ENCODE measurements at places on chromosomes 16 and 17.

GRCh38 chr16:9098377-9099090, 7.1 kb downstream of the HAPSTR1 start:
- no peak for DNase-seq

DNA sequence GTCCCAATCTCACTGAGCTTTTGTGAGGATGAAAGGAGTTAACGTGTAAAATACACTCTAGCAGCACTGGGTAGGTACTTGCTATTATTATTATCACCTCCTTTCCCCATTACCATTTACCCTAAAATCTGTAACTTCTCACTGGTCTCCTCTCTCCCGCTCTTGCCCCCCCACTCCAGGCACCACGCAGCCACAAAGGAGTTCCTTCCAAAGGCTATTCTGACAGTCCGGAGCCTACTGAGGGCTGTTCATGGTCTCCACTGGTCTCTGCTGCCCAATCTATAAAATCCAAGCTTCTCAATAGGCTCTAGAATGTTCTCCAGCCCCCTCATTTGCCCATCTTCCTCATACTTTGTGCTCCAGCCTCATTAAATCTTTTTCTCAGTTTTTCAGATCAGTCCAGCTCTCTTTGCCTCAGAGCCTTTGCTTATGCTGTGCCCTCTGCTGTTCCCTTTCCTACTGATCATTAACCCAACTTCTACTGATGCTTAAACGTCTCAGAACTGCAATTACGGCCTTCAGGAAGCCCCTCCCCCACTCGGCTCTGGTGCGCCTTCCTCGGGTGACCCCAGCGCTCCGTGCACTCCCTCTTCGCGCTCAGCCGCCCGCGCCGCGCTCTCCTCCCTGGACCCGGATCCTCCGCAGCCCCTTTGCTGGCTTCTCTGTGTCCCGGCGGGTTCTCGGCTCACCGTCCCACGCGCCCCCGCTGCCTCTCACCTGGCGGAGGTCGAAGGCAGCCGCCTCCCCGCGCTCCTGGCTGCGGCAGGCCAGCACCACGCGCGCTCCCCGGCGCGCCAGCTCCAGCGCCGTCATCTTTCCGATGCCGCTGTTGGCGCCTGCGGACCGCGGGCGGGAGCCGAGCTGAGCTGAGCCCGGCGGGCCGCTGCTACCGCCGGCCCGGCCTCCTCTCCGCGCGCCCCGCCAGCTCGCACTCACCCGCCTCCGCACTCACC, 737 bp downstream of the DHRS13 start:
- peak; percentile 88 for DNase-seq

DNA sequence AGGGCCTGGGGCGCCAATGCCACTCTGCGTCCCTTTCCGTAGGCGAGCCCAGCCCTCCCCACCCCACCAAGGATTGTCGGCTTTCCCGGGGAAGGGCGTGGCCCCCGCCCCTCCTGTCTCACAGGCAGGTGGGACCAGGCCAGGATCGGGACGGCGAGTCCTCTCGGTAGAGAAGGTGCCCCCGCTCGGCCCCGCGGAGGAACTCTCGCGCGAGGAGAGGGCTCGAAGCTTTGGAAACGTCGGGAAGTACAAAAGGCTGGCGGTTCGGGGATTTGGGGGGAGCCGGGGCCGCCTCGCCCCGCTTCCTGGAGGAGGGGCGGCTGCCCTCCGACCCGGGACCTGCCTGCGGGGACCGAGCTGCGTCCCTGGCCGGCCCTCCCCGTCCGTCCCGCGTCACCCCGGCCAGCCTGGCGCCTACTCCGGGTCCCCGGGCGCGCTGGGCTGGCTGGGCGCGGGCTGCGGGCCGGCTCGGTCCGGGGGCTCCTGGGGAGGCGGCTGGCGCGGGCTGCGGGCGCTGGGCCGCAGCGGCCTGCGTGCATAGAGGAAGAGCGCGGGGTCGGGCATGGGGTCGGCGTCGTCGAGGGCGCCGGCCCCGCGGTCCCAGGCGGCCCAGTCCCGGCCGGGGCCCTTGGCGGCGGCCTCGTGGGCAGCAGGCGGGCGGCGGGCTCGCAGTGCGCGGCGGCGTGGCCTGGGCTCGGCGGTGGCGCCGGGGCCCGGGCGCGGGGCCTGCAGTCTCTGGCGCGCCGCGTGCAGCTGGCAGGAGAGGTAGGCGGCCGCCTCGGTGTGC, 12.6 kb upstream of the CLUH start:
- no peak for DNase-seq

DNA sequence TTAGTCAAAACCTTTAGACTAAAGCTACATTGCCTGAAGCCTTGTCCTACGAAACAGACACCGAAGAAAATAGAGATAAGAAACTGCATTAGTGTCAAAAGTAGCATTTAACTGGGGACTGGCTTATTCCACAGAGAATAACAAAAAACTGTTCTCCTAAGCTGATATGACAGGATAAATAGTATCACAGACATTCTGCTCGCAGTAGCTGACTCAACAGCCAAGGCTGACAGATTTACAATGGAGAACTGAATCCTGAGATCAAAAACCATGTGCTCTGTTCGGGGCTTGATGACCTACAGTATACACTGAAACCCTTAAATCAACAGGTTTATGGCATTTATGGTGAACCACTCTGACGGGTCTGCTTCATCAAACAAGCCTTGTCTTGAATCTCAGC, 25.5 kb downstream of the ADAMTS18 start:
- DNase-seq = no peak

DNA sequence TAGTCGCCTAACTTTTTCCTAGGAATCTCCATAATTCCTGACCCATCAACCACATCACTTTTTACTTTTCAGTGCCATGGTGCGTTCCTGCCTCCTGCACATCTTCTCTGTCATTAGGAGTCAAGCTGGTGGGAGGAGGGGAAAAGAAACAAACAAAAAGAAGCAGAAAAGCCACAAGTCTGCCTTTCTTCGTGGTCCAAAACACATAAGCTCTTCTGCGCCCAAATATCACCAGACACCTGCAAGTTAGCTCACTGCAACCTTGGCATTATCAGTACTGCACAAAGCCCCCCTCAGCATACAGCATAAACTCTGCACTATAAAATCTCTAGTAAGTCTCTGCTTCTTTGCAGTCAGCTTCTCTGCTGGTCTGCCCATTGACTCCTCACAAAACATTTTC, 295.3 kb downstream of the HS3ST3B1 start:
- no peak for DNase-seq

- peak; percentile 15 for DNase-seq
Observed at GRCh38 chr16:83622010-83622409, 185.8 kb upstream of the HSBP1 start.

- DNase-seq = no peak
Observed at GRCh38 chr16:75559564-75560372, 3.7 kb upstream of the TMEM231 start.

DNA sequence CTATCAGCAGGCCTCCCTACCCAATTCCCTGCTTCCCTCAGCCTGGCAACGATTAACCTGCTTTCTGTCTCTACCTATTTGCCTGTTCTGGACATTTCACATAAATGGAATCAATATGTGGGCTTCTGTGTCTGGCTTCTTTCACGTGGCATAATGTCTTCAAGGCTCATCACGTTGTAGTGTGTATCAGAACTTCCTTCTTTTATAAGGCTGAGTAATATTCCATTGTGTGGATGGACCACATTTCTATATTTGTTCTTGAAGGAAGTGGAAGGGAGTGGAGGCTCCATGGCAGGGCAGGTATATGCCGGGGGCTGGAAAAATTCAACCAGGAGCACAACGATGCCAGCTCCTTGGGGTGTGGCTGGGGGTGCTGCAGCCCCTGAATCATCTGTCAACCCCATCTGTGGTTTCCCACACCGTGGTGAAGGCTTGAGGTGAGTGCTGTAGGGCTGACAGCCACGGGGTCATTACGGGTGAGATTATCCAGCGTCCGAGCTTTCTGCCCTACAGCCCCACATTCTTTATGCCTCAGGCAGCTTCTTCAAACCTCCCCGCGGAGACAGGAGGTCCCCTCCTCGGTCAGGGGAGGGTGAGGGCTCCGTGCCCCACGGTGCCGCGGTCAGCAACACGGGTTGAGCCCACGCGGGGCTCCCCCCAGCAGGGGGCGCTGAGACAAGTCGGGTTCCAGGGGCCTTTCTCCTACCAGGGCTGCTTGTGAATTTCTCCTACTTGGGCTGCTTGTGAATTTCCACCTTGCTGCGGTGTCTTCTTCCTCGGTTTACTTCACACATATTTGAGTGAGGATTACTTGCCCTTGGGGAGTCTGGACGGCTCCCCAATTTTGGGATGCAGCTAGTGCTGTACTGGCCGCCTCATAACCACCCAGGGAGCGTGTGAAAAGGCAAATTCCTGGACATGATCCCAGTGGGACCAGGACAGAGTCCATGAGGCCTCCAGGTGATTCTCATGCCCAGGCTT, 18.3 kb upstream of the WFIKKN2 start:
- peak; percentile 88 for DNase-seq

DNA sequence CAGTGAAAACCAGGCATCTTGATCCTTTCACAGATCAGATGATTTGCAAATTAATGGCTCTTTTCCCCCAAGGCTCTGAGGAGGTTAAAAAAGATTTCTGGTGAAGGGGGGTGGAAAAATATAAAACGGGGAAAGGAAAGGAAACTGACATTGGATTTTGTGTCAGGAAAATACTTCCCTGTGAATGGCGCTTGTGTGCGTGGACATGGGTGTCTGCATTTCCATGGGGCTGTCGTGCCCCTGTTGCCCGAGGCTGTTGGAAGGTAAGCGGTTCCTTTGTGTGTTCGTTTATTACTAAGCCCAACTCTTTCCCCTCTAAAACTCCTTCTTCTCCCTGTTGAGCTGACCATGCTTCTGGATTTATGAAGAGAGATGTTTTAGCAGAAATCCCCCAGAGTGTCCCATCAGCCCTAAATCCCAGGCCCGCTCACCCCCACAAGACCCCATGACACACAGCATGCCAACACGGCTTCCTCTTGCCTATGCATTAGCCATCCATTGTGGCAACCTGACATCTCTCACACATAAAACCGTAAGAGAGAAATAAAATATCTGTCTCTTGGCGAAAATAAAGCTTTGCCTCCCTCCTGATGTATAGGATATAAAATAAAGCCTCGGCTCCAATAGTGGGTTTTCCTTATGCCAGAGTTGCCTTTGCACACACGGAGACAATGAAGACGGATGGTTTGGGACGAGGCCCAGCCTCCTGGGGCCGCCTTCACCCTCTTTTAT, 7.3 kb upstream of the LHX1 start:
- DNase-seq = no peak

- DNase-seq = no peak
Observed at GRCh38 chr16:72788269-72788809, 259.6 kb downstream of the ZFHX3 start.

DNA sequence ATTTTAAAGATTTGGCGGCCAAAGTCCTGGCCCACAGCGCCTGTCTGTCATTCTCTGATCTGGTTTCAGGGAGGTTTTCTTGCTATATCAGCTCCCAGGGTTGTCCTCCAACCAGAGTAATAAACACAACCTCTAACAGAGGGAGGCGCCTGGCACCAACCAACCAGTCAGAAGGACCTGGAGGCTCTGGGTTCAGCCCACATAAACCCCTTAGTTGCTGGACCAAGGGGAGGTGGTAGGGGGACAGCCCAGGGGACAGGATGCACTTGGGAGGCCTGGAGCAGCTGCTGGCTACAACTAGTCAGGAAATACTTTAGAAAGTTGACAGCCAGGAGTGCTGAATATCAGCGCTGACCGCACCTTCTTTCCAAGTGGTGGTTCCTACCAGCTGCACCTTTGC, 41.7 kb upstream of the CDRT4 start:
- DNase-seq = no peak

GRCh38 chr17:45144199-45145034, 3.9 kb upstream of the HEXIM1 start:
- DNase-seq = peak; percentile 77

DNA sequence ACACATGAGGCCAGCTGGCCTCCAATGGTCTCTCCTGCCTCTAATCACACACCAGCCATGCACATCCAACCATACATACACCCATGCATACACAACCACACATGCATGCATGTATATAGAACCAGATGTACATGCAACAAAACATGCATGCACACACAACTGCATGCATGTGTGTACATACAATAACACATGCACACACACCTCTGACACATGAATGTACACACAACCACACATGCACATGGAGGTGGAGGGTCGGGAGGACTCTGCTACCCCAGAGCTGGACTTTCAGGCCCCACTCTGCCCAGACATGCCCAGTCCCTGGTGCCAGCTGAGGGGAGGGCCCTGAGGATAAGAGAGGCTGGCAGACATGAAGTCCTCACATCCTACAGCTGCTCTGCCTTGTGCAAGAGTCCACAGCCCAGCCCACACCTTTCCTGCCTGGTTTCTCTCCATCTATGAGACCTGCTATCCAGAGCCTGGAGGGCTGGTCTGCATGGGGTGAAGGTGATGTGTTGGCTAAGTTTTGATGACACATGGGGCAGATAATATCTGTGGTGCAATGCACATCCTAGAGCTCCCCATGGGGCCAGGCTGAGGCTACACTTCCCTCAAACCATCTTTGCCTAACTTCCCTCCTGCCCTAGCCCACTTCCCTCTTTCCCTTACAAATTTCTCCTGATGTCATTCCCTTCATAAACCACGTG, 50.9 kb upstream of the SDK2 start:
- no peak for DNase-seq

GRCh38 chr16:23330161-23330560, 28.1 kb downstream of the SCNN1B start:
- no peak for DNase-seq

GRCh38 chr17:19652595-19652994, 4.0 kb downstream of the ALDH3A2 start:
- no peak for DNase-seq

GRCh38 chr17:14699574-14700185, 398.8 kb downstream of the HS3ST3B1 start:
- DNase-seq = no peak

DNA sequence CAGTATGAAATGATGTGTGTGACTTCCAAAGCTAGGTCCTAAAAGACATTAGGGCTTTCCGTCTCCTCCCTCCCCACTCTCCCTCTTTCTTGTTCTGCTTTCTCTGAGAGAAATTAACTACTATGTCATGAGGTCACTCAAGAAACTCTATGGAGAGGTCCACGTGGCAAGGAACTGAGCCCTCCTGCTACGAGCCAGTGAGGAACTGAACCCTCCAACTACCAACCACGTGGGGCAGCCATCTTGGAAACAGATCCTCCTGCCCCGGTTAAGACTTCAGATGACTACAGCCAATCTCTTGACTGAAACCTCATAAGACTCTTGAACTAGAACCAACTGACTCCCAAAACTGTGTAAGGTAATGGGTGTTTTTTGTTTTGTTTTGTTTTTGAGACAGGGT, 4.2 kb upstream of the ALOX15 start:
- DNase-seq = no peak

DNA sequence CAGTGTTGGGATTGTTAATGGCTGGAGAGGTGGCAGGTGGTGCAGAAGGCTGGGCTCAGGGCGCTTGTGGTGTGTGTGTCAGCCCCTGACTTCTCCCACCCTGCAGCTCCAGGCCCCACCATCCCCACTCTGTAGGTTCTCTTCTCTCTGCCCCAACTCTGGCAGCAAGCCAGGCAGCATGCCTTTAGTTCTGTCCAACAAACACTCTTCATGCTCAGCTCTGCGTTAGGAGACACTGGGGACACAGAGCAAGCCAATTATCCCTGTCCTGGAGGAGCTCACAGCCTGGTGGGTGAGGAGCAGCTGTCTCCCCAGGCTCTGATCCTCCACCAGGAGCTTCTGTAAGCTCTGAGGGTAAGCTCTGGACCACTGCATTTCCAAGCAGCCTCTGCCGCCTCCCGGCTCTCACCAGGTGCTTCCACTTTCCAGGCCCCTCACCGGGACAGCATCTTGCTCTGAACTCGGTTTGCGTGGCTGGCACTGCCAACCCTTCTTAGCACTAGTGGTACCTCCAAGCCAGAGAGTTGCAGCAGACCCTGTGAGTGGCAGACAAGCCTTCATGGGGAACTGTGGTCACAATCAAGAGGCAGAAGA, 34.3 kb upstream of the WSCD1 start:
- no peak for DNase-seq

GRCh38 chr17:65093930-65094329, 37.4 kb upstream of the GNA13 start:
- no peak for DNase-seq

- DNase-seq = peak; percentile 85
Observed at GRCh38 chr17:81870131-81870980, 781 bp downstream of the ARHGDIA start.

Measured in activated CD4-positive, alpha-beta T cell treated with anti-CD3 and anti-CD28 coated beads, Interleukin-2, amount 10 ng/mL, durations not matched to agents 24 days and 14 days (primary cell).